ENCODE measurements at places on chromosomes 6 and 20.

- DNase-seq, result no peak
Observed at GRCh38 chr6:101992286-101992685, 598.8 kb downstream of the GRIK2 start.

DNA sequence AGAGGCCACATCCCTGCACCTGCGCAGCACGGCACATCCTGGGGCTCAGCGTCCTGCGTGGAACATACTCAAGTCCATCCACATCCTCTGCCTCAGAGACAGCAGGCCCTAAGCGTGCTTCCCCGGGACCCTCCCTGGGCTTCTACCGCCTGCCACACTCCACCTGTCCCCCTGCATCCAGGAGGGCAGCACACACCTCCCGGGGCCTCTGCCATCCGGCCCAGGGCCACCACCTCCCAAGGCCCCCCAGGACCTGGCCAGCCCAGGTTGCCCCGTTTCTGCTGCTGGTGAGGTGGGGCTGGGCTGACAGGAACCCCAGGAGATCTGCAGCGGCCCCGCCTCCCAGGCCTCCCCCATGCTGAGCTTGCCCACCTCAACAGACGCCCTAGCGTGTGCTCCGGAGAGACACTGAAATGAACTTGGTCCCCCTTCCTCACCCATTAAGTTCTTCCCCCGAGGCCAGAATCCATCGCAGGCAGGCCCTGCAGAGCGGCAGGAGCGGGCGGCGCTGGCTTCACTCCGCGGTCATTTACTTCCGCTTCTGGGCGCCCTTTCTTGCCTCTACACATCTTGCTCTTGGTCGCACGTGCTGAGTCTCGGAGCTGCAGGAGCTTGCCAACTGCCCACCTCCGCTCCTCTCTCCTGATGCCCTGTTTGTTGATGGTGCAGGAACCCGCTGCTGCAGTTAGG is 235.3 kb downstream of the TAF4 start:
- DNase-seq, result no peak

DNA sequence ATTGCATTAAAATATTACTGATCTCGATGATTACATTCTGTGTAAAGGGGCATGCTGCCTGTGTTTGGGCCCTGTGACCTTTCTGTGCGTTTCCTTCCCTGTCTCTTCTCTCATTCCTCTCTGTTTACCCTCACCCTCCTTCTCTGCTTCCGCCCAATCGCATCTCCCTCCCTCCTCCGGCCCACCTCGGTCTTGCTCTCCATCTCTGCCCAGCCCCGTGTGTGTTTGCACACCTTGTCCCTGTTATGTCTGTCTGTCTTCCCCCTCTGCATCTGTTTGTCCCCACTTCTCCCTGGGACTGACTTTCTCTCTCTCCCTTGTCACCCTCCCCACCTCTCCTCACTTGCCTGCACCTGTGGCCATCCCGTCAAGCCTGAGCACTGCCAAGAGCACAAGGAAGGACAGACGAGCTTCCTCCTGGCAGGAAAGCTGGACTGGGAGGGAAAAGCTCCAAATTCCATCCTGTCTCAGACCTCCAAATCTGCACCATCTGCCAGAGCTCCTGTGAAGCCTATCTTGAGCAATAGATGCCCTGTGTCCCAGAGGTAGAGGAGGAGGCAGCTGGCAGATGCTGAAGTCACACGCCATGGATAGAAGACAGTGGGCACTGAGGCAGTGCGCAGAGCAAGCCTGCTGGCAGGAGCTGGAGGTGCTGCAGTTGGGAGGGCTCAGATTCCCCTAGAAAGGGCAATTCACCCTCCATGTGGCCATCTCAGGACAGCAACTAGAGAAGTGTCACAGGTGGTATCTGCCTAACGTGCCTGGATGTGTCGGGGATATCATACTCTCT is 172.3 kb downstream of the PTPRT start:
- no peak for DNase-seq

DNA sequence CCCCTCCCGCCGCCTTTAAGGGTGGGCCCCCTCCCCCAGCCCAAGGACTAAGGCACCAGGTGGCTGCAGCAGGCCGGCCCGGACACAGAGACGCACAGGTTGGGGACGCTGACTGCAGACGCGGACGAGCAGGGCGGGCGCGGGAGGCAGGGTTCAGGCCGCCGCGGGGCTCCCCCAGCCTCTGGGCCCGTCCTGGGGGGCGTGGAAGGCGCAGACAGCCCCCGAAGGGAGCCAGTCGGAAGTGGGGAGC is 9.3 kb downstream of the DUSP15 start:
- DNase-seq, result peak; percentile 68

GRCh38 chr6:41071501-41071922 is 644 bp downstream of the OARD1 start:
- no peak for DNase-seq

GRCh38 chr20:17223553-17223952 is 3.3 kb upstream of the PCSK2 start:
- DNase-seq, result no peak

DNA sequence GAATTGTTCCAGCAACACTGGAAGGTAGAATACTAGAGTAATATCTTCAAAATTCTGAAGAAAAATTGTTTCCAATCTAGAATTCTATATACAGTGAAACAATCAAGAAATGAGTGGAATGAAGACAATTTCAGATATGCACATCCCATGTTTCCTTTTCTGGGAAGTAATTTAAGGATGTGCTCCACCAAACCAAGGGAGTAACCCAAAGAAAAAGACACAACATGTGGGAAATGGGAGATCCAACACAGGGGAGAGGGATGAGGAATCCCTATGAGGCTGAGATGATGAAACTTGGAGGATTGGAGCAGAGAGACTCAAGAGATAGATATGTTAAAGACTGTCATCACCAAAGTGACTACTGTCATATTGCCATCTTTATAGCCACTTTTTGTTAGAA is 9.8 kb upstream of the RNF24 start:
- DNase-seq, result no peak

GRCh38 chr6:160464744-160465143 is 116.6 kb downstream of the SLC22A3 start:
- no peak for DNase-seq

DNA sequence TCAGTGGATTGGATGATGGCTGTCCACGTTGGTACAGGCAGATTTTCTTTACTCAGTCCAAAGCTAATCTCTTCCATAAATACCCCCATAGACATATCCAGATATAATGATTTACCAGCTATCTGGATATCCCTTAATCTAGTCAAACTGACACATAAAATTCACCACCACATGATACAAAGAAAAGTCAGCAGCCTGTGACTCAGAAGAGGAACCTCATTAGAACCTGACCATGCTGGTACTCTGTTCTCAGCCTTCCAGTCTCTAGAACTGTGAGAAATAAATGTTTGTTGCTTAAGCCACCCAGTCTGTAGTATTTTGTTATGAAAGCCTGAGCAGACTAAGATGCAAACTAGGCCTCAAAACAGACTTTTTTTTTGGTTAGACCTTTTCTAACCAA is 431.3 kb upstream of the RNF217 start:
- DNase-seq, result no peak

DNA sequence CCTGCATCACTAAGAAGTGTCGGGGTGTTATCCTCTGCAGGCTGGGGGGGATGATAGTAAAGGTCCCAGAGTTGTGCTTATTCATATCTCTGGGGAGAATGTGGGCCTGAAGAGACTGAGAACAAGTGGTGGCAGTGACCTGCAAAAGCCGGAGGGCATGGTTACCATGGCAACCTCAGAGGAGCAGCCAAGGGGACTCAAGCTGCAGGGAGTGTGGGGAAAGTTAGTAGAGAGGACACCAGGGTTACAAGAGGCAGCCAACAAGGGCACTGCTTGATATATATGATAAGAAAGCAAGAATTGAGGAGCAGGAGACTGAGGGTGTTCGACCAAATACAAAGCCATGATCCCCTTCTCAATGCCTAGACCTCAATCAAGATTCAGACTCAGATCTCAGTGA is 46.1 kb downstream of the HLA-F start:
- no peak for DNase-seq

DNA sequence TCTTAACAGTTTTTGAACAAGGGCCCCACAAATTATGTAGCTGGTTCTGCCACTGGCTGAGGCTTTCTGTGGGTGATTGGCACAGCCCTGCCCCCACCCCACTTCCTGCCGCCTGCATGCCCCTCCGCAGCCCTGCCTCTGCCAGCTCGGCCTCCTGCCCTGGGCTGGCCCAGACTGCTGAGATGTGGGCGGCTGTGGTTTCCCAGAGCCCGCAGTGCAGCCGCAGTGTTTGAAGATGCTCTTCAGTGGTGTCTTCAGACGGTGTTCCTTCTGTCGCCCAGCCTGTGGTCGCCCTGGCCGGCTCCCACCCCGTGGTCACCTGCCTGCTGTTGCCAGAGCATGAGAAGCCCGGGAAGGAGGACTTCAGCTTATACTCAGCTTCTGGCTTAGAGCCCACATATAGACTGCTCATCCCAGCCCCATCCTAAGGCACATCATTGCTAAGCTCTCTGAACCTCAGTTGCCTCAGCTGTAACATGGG is 154.3 kb downstream of the VEGFA start:
- no peak for DNase-seq

DNA sequence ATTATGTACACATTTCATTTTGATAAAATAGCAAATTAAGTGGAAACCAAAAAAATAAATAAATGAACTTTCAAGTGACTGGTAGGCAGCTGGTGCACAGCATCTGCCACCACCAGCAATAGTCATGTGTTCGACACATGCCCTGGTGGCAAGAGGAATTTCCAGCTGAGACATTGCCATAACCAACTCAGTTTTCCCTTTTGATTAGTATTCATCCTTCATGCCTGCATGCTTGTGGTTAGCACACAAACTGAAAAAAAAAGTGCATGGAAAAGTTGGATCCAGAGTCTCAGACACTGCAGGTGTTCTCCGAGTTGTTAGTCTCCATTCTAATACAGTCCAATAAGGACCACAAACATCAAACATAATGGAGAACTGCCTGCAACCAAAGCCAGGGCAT is 156.0 kb upstream of the SOX4 start:
- DNase-seq, result no peak

All from D341Med (cell line).